Stimulated activated CD4-positive, alpha-beta T cell treated with anti-CD3 and anti-CD28 coated beads, Interleukin-4, amount 100 ng/mL, for 24 hours (primary cell): ENCODE measurements at places on chromosomes 7 and 10.

DNA sequence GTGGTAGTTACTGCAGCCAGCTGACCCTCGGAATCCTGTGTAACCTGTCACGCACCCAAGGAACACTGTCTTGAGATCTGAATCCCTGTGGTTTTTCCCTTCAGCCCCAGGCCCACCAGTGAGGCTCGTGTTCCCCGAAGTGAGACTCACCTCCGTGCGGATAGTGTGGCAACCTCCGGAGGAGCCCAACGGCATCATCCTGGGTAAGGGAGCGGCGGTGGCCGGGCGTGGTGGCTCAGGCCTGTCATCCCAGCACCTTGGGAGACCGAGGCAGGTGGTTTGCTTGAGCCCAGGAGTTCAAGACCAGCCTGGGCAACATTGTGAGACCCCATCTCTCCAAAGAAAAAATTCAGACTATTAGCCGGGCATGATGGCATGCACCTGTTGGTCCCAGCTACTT is 549.9 kb upstream of the FOXK1 start:
- no peak for DNase-seq

GRCh38 chr7:139648941-139649425 is 125.5 kb downstream of the CLEC2L start:
- no peak for DNase-seq

GRCh38 chr7:159064121-159064815 is 80.4 kb downstream of the VIPR2 start:
- DNase-seq = no peak

DNA sequence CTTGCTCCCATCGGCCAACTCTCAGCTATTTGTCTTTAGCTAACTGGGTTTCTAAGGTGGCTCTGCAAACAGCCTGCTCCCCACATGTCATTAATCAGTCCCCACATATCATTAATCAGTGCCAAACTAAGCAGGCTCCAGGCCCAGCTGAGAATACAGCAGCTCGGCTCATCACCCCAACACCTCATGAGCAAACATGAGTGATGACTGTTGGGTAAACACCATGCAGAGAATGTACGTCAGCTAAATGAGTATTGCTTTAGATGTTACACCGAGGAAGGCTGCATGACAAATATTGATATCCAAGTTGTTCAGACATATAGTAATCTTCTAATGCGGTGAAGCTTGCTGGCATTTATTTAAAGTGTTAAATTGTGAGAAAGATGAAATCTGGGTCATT is 187.5 kb upstream of the AOAH start:
- DNase-seq = no peak

DNA sequence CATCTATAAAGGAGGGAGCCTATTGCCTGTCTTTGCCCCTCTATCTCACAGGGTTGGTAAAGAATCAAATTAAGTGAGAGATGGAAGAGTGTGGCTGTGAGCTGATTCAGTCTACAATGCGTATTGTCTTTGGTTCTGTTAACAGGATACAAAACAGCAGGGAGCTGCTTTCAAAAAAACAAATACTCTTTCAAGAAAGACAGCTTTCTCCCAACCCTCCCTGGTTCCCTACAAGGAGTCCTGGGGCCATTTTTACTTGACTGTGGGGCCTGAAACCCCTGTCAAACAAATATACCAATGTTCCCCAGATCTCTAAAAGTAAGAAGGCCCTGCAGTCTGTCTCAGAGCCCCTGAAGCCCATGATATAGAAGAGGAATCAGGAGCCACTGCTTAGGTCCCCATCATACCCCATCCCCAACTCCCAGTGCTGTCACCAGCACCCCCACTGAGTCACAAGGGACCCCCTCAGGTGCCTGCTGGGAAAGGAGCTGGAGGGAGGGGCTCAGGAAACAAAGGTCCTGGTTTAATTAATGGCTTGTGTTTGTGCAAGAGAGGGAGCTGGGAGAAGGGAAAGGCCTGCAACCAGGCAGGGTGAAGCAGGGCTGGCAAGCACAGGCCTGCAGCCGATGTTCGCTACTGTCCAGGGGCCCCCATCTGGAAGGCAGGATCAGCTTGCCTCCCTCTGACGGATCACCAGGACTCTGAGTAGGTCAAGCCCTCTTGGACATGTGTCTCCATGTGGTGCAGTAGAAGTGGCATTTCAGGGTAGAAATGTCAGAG is 182.0 kb upstream of the GHITM start:
- no peak for DNase-seq

GRCh38 chr10:29279779-29280487 is 8.9 kb upstream of the LYZL1 start:
- no peak for DNase-seq

DNA sequence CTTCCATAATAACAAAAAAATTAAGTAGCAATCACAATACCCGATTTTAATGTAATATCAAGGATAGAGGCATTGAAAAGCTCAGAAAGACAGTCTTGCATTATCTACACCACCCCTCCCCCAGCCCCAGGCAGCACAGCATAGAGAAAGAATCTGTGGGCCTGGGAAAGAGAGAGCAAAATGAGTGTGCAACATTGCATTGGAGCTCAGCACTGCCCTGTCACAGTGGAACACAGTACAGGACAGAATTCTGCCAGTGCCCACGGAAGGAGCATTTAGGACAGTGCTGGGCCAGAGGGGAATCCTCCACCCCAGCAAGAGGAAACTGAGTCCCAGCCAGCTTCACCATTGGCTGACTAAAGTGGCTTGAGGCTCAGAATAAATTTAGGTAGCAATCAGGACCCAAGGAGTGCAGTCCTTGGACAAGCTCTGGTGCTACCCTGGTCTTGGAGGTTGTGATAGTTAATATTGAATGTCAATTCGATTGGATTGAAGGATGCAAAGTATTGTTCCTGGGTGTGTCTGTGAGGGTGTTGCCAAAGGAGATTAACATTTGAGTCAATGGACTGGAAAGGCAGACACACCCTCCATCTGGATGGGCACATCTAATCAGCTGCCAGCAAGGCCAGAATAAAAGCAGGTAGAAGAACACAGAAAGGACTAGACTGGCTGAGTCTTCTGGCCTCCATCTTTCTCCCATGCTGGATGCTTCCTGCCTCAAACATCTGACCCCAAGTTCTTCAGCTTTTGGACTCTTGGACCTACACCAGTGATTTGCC is 234.4 kb downstream of the ANK3 start:
- no peak for DNase-seq

DNA sequence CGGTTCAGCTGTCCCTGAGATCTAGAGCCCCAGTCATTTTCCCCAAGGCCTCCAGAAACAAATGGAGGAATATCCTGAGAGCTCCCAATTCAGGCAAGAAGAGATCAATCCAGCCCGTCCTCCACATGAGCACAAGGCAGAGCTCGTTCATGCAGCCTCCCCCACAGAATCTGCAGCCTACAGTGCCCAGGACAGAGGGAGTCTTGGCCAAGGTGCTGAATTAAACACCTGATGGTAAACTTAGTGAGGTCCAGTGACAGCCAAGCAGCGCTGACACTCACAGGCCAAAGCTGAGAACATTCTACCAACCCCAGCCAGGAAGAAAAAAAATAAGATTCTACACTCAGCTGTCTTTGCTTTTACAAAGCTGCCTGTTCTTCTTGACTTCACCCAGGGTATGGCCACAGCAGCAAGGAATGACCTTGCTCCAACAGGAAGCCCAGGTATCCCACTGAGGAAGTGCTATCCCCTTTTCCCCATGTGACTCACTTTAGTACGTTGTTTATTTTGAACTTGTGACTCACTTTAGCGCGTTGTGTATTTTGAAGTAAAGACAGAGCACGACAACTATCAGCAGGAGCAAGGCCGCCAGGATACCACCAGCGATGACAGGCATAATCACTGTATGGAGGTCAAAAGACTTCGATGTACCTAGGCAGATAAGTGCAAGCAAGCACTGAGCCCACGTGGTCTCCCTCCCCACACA is 4.4 kb upstream of the CUZD1 start:
- no peak for DNase-seq

GRCh38 chr7:143322760-143323633 is 7.1 kb downstream of the CLCN1 start:
- DNase-seq = no peak

DNA sequence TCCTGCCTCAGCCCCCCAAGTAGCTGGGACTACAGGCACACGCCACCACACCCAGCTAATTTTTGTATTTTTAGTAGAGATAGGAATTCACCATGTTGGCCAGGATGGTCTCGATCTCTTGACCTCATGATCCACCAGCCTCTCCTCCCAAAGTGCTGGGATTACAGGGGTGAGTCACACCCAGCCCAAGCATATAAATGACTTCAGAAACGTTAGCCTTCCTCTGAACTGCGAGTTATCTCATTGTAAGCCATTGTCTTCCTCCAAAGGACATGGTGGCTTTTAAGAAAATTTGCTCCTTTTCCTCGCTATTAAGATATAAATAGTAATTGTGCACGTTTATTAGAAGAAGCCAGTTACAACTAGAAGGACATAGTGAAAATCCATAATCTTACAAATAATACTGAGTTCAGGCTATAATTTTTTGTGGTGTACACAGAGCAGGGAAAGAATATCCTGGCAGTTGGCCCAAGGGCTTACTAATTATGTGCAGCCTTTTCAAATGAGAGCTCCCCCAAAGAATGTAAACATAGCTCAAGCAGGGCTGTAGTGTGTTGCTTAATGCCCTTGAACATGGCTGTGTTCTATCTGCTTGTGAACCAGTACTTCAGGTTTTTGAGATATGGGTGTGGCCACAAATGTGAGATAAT is 495.8 kb downstream of the PARD3 start:
- no peak for DNase-seq

DNA sequence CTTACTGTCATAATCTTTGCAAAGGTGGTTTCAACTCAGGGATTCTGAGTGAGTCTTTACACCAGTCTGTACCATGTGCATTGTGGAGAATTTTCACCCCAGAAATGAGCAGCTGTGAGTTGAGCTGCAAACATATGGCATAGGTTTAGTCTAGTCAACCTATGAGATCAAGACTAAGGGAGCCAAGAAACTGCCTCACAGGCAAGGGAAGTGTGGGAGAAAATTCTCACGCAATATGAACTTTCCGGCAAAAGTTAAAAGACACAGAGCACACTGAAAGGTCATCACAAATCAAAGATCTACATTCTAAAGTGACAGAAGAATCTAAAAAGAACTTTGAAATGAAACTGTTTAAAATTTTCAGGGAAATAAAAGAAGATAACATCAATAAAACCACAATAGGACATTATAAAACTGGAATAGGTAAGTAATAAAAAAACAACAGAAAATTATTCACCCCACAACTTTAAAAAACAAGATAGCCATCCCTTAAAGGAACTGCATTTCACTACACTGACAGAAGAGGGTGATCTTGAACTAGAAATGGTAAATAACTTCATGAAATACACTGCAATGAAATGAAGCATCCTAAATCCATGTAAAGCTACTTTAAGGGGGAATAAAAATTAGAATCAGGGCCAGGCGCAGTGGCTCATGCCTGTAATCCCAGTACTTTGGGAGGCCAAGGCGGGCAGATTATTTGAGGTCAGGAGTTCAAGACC is 63.5 kb downstream of the LGI1 start:
- no peak for DNase-seq

GRCh38 chr10:3850999-3851937 is 66.3 kb upstream of the KLF6 start:
- no peak for DNase-seq

GRCh38 chr10:89419548-89419947 is 5.2 kb downstream of the IFIT5 start:
- DNase-seq = no peak

DNA sequence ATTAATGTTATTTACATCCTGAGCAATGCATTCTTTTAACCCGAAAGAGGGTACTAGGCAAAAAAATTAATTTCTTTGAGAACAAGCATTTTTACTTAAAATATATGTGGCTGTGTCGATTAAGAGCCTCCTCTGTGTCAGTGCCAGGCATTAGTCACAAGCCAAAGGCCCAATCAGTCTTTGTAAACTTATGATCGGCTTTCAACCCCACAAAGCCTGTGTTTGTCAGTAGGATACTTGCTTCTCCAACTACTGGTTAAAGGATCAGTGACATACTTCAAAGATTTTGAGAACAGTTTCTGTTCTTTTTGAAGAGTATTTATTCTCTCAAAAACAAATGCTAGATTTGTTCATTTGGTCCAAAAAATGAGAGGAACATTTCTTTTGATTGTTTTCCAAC is 159.3 kb downstream of the NRCAM start:
- no peak for DNase-seq

- DNase-seq = no peak
These were observed 66.4 kb upstream of the JAZF1 start for GRCh38 chr7:28246921-28247461.

- no peak for DNase-seq
These were observed 407.2 kb upstream of the SHH start for GRCh38 chr7:156219307-156220077.

GRCh38 chr7:6260291-6261187 is 11.9 kb downstream of the CYTH3 start:
- DNase-seq = no peak

DNA sequence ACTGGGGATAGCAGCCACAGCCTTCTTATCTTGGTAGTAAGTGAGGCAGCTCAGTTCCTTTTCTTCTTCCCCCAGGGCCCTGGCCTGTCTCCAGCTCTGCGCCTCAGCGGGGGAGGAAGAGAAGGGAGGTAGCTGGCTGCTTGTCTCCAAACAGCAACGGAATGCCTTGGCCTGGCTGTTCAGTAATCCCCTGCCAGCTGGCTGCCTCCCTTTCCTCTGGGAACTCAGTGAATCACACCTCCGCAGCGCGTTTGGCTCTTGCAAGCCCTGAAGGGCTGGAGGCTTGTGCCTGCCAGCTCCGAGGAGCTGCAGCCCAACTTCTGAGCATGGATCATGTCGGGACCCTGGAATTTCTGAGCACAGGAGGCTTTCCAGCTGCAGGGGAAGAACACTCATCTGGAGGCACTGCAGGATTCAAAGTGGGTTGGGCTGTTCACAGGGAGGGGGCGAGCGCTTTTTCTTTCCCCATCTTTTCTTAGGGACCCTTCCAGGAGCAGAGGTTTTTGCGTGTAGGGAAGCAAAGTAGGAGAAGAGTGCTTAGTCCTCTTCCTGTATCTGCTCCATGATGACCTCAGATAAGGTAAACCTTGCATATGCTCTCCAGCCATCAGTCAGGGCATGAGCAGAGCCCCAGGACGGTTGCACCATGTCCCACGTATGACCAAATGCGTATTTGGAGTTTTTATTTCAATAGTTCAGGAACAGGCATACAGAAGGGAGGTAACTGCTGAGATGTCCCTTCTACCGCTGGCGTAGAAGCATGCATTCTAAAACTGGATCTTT is 253.2 kb upstream of the INHBA start:
- DNase-seq = no peak

DNA sequence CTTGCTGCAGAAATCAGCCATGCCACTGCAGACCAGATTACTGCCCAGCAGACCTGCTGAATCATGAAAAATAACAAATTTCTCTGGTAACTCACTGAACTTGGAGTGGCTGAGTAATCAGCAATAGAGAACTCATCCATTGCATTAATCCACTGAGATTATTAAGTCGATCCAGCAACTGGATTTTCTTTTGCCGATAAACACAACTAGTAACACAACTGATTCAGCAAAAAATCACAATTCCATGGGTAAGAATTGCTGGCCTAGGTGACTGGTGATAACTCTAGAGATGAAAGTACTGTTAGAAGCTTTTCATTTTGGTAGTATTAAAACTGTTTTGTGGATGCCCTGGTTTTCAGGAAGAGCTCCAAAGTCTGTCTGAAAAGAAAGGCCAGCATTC is 214.5 kb downstream of the ETV1 start:
- no peak for DNase-seq
